ENCODE measurements at places on chromosomes 12 and 14. TPM values are rescaled to one million over a fixed set of nuclear protein-coding genes. Genes with fewer than 3 reads are reported as not detected.

GRCh38 chr14:51539571-51540037 is 112.1 kb upstream of the FRMD6 start:
- DNase-seq = no peak
- no peak overlapping the region for H3K4me3 ChIP-seq
- H3K27me3 ChIP-seq = no peaks in the 10 kb centered on the region

GRCh38 chr14:102427642-102428041 is 64.9 kb downstream of the TECPR2 start:
- H3K27ac ChIP-seq = no peak overlapping the region
- H3K4me1 ChIP-seq = peaks cover 4% of the 10 kb centered on the region
- H3K36me3 ChIP-seq = no peaks in the 10 kb centered on the region
- no peaks in the 10 kb centered on the region for H3K27me3 ChIP-seq

GRCh38 chr12:3113671-3114325 is 36.6 kb downstream of the TSPAN9 start:
- H3K27ac ChIP-seq = no peak overlapping the region
- H3K4me3 ChIP-seq = no peak overlapping the region
- no peak for DNase-seq
- no peaks in the 10 kb centered on the region for H3K4me1 ChIP-seq

- DNase-seq = no peak
- peaks cover 7% of the 10 kb centered on the region for H3K4me1 ChIP-seq
- no peak overlapping the region for H3K4me3 ChIP-seq
- no peaks in the 10 kb centered on the region for H3K27me3 ChIP-seq
These were observed 73.8 kb downstream of the DERA start for GRCh38 chr12:15984963-15985362.

DNA sequence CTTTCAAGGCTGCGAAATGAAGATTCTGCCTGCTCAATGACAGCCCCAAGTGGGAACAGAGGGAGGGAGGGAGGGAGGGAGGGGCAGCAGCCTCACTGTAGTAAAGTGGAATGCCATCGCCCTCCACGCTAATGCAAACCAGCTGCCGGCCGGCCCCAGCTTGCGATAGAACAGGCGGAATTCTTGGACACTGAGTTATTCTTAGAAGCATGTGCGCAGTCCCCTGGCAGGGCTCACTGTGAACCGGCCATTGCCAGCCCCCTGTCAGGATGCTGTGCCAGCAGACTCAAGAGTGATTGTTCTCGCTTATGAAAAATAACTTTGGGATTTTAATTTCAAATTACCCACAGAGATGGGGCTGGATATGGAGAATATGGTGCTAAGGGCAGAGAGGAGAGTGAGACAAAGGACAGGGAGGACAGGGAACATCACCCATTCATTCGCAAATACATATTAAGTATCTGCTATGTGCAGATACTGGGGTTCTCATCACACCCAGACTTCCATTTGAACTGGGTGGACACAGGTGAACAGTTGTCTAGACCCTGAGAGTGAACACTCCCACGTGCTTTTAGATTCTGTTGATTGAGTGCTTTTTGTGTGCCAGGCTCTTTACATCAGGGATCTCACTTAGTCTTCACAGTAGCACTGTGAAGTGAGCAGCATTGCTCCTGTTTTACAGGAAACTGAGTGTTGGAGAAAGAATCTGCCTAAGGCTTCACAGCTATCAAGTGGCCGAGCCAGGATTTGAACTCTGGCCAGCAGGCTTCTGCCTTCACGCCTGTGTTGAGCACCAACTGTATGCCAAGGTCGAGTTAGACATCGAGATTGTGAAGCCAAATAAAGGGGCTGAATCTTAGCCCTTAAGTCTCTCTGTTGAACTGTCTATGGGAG is 192.9 kb downstream of the C12orf75 start:
- H3K27ac ChIP-seq = no peak overlapping the region
- no peaks in the 10 kb centered on the region for H3K27me3 ChIP-seq
- H3K4me1 ChIP-seq = peaks cover 17% of the 10 kb centered on the region
- DNase-seq = peak; percentile 46
- H3K4me3 ChIP-seq = no peak overlapping the region

GRCh38 chr14:77436042-77436441 is 12.7 kb upstream of the NOXRED1 start:
- H3K4me3 ChIP-seq = no peak overlapping the region
- H3K27ac ChIP-seq = no peak overlapping the region
- DNase-seq = no peak
- peaks cover 88% of the 10 kb centered on the region for H3K36me3 ChIP-seq
- H3K27me3 ChIP-seq = no peaks in the 10 kb centered on the region

- no peak for DNase-seq
- H3K4me3 ChIP-seq = peak within 1 kb of the TSS; percentile 51
- H3K27ac ChIP-seq = no peak within 1 kb of the TSS
These were observed at the start of gene OAS1 for GRCh38 chr12:112906712-112907414. TSS of gene OAS1 (plus strand) at chr12:112906962. CDS start at chr12:112907040, 78 bp downstream.

DNA sequence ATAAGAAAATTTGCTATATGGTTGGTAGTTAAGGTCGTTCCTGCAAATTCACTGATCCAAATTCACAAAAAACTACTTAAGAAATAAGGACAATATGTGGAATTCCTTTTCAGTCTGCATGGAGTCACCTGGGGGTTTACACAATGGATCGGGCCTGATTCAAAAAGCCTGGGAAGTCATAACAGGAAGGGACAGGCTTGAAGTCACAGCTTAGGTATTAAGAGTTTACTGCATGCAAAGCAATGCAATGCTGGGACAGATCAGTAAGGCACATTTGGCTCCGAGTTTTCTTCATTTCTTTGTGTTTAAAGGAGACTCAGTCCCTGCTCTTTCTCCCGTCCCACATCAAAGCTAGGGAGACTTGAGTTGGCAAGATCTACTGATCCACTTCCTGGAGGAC is 153.3 kb downstream of the NTF3 start:
- peak overlapping the region; percentile 39 for H3K27ac ChIP-seq
- peaks cover 23% of the 10 kb centered on the region for H3K4me1 ChIP-seq
- DNase-seq = no peak
- H3K27me3 ChIP-seq = no peaks in the 10 kb centered on the region

GRCh38 chr12:108043286-108043685 is 85.8 kb upstream of the WSCD2 start:
- no peaks in the 10 kb centered on the region for H3K4me1 ChIP-seq
- H3K36me3 ChIP-seq = no peaks in the 10 kb centered on the region
- no peak overlapping the region for H3K4me3 ChIP-seq
- H3K27ac ChIP-seq = no peak overlapping the region
- no peak for DNase-seq

KRT73 gene
- total RNA-seq = not detected

ALDH2 gene
- total RNA-seq = 85.0 TPM

NTN4 gene
- total RNA-seq = 4.0 TPM

MYF6 gene
- 1,250 TPM for total RNA-seq

TAS2R20 gene
- total RNA-seq = not detected

Data from gastrocnemius medialis (tissue), 4 donors.